ENCODE measurements at places on chromosomes 5 and 9.

GRCh38 chr9:134325096-134325812 is 1.0 kb upstream of the RXRA start:
- DNase-seq, result no peak

GRCh38 chr5:167571824-167572223 is 719.6 kb upstream of the WWC1 start:
- no peak for DNase-seq

- no peak for DNase-seq
Observed at GRCh38 chr5:137234973-137235943, 263.9 kb downstream of the SPOCK1 start.

- DNase-seq, result no peak
Observed at GRCh38 chr5:132807163-132807838, 5.8 kb upstream of the SOWAHA start.

DNA sequence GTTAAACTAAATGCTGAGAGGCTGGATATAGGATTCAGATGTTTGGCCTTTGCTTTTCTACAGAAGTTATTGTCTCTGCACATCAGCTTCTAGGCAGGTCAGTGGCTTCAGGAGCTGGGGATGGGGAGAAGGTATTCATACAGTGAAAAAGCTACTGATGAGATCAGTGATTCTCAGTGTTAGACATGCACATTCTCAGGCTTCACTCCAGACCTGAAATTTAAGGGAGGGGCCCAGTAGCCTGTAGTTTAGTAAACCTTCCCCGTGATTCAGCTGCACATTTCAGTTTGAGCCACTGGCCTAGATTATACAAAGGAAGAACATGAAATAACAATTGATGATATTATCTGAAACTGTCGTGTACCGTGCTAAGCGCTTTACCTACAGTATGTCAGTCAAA is 127.2 kb downstream of the ARHGAP26 start:
- no peak for DNase-seq

- no peak for DNase-seq
Observed at GRCh38 chr5:54632131-54632701, 114.7 kb downstream of the SNX18 start.

- no peak for DNase-seq
Observed at GRCh38 chr5:68303038-68303738, 87.6 kb downstream of the PIK3R1 start.

DNA sequence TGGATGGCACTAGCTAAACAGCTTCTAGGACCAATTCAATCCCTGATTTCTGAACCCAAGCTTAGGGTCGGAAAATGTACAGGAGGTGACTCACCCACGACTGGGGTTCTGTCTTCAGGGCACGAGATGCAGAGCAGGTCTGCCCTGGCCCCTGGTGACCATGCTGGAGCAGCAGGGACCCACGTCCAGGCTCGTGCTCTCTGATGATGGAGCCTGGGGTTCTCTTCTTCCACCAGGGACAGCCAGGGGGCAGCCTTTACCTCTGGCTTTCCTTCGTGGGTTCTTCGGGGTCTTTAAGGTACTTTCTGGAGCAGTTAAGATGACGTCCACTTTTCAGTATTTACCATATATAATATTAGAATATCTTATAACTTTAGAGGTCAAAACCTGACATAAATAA is 2.1 kb downstream of the CFAP77 start:
- DNase-seq, result no peak

- DNase-seq, result no peak
Observed at GRCh38 chr9:84136119-84136868, 155.7 kb downstream of the RMI1 start.

GRCh38 chr9:126490214-126490631 is 123.5 kb upstream of the LMX1B start:
- no peak for DNase-seq

- no peak for DNase-seq
Observed at GRCh38 chr9:117555964-117556629, 141.2 kb upstream of the ASTN2 start.

DNA sequence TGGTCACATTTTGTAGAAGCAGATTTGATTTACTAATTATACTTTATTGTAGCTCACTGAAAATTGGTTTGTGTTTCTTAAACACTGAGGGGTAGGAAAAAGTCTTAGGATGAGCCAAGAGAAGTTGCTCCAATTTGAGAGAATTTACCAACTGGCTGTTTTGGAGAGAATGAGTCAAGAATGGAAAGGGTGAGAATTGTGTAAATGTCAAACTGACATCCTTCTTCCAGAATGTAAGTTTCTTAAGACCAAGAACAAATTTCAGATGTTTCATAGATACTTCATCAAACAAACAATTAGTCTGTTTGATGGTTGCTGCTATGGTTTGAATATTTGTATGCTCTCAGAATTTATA is 106.2 kb upstream of the TXNDC8 start:
- no peak for DNase-seq

DNA sequence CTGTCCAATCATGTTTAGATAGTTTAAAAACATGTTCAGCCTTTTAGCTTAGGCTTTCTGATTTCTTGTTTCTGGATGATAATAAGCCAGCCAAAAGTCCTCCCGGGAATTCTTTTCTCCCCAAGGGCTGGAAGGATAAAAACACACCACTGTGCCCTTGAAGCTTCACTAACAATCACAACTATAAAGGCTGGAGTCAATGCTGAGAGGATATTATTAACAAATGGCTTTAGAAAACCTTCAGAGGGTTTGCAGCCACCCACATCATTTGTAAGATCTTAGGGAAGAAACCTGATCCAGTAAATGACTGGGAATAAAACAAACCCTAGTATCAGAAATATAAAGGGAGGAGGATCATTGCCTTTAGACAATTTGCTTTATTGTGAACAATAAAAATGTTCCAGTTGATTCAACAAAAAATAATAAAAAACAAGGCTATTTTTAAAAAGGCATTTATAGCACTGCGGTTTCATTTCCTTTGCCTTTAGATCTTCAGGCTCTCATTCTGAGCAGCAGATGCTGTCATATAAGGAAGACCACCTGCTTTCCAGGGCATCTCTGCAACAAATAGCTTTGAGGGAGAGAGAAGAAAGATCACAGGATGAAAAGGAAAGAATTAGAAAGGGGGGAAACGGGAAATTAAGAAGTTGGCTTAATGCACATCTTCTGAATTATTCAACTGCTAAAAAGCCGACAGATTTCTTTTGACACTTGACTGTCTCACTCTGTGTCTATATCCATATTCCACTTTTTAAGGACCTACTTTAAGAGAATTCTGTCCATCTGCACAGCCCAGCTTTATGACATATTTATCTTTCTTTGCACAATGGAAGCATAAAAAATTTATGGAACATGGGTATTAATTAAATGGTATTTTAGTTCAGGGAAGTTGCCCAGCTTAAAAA is 277.2 kb upstream of the SLC24A2 start:
- DNase-seq, result no peak

DNA sequence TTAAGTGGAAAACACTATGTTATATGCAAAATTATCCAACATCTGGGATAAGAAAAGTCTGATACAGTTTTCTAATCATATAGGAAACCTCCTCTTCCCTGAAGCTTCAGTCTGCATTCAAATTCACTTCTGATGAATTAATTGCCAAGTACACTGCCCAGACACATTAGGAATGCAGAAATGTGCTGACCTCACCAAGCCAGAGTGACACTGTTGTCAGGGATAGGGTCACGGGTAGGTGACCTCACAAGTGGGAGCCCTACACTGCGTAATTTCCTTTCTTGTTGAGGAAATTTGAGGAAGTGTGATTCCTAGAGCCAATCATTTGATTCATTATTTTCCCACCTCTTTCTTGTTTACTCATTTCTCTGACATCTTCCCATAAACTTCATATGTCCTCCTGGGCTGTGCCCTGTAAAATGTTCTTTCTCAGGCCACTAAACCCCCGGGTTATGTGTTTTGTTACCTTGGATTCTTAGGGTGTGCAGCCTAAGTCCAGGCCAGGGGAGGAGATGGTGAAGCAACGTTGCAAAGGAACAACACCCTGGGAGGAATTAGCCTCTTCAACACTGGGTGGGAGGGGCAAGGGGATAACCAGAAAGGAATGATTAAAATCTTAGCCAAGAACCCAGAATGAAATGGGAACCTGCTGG is 411.9 kb downstream of the MTRR start:
- no peak for DNase-seq
